ENCODE measurements at places on chromosomes 1 and 21. TPM values are rescaled to one million over a fixed set of nuclear protein-coding genes. Genes with fewer than 3 reads are reported as not detected.

Gene CD247
- 149 TPM for total RNA-seq

Gene BATF3
- total RNA-seq = 149 TPM

Gene RIMKLA
- 8.9 TPM for total RNA-seq

Gene LORICRIN
- total RNA-seq = not detected

Gene PRDX6
- 125 TPM for total RNA-seq

Gene HHIPL2
- total RNA-seq = 0.14 TPM

Gene KIF2C
- total RNA-seq = 119 TPM

DNA sequence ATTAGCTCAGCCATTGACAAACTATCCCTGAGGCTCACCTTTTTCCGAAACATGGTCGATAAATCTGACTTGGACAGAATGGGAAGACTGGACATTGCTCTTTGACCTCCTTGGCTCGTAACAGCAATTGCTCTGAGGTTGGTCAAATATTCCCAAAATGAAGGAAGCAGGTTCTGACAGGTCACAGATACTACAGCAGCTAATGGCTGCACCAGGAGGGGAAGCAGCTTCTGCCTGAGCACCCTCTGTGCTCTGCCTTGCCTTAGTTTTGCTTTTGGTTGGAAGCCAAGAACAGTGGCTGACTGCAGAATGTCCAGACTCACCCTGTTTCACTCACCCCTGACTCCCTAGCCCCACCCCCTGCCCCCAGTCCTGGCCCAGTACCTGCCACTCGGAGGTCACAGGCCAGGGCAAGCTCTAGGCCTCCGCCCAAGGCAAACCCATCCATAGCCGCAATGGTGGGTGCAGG is 15.4 kb downstream of the ECHDC2 start:
- DNase-seq = no peak
- no peak overlapping the region for H3K27ac ChIP-seq
- no peak overlapping the region for H3K4me3 ChIP-seq
- no peaks in the 10 kb centered on the region for H3K4me1 ChIP-seq

DNA sequence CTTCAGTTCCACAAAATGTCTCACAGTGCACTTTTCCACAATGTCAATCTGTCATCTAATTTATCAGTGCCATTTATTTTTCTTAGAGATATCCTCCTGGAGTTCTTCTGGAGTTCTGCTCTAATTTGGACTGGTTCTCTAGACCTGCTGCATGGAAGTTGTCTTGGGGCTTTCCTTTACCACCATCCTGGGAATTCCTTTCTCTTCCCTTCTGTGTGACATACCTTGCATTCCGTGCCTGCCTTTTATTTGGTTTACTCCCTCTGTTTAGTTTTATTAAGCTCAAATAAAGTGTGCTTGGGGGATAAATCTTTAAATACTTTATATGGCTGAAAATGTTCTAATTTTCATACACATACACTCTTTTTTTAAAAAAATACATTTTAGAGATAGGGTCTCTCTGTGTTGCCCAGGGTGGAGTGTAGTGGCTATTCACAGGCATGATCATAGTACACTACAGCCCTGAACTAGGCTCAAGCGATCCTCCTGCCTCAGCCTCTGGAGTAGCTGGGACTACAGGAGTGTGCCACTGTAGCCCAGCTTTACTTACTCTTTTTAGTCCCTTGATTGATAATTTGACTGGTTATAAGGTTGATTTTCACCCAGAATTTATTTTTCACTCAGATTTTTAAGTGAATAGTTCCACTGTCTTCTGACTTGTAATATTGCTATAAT is 14.4 kb downstream of the MTF2 start:
- DNase-seq = no peak
- H3K27me3 ChIP-seq = no peaks in the 10 kb centered on the region
- peaks cover 47% of the 10 kb centered on the region for H3K4me1 ChIP-seq
- H3K36me3 ChIP-seq = peaks cover 15% of the 10 kb centered on the region
- no peak overlapping the region for H3K4me3 ChIP-seq

- no peak for DNase-seq
- no peaks in the 10 kb centered on the region for H3K36me3 ChIP-seq
- H3K27me3 ChIP-seq = no peaks in the 10 kb centered on the region
- no peak overlapping the region for H3K27ac ChIP-seq
- H3K4me3 ChIP-seq = no peak overlapping the region
Observed at GRCh38 chr1:45134461-45134873, 71.9 kb downstream of the ZSWIM5 start.

DNA sequence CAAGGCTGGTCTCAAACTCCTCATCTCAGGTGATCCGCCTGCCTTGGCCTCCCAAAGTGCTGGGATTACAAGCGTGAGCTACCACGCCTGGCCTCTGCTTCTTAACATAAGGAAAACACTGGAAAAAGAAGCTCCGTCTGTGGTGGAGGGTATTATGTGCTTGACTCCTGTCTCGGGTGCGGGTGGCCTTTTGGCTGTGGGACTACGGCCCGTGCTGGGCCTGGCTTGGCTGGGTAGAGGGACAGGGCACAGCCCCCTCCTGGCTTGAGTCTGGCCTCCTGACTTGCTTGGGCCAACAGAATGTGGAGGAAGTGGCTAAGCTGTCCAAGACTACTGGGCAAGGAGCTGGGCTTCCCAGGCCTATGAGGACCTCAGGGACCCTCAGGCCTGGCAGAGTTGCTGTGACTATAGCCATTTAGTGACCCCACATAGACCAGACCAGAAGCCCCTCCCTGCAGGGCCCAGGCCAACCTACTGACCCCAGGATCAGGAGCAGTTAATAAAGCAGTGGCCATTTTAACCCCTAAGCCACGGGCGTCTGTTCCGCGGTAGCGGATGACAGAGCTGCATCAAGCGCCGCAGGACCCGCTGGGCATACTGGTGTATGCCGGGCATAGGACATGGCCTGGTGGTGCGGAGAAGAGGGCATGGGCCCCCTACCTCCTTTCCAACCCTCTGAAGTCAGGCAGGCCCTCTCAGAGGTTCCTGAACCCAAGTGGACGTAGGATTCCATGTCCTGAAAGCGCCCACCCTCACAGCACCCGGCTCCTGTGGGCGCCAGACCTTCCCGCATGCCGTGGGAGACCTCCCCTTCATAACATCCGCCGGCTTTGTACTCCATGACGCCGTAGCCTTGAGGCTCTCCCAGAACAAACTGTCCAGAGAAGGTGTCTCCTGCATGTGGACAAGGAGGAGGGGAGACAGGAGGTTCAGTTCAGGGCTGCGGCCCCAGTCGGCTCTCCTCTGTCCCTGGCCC is 4.4 kb downstream of the MORN1 start:
- H3K4me3 ChIP-seq = no peak overlapping the region
- no peaks in the 10 kb centered on the region for H3K36me3 ChIP-seq
- H3K27ac ChIP-seq = no peak overlapping the region
- DNase-seq = no peak

DNA sequence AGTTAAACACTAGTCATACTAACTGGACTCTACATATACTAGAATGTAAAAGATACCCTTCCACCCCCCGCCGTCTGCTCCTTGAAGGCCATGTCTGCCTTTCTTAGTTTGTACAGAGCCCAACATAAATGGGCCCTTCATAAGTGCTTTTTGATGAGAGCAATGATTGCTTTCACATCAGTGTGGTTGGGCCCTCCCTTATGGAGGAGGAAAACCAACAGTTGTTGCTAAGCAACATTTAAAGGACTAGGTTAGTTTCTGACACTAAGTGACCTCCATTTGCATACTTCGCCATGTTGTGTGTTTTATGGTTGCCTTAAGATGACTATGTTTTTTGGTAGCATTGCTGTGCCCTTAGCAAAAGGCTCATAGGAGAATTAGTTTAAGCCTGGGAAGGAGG is 182.0 kb upstream of the SGIP1 start:
- peak overlapping the region; percentile 18 for H3K4me3 ChIP-seq
- no peaks in the 10 kb centered on the region for H3K27me3 ChIP-seq
- H3K4me1 ChIP-seq = peaks cover 92% of the 10 kb centered on the region
- H3K27ac ChIP-seq = peak overlapping the region; percentile 92

- H3K4me1 ChIP-seq = peaks cover 9% of the 10 kb centered on the region
- H3K4me3 ChIP-seq = peak within 1 kb of the TSS; percentile 73
- peaks cover 1% of the 10 kb centered on the region for H3K36me3 ChIP-seq
- DNase-seq = peak; percentile 56
Observed at GRCh38 chr1:235649368-235650163, at the start of gene GNG4. Gene GNG4 (minus strand): TSS chr1:235649784. CDS start chr1:235583838, 65,946 bp downstream.

DNA sequence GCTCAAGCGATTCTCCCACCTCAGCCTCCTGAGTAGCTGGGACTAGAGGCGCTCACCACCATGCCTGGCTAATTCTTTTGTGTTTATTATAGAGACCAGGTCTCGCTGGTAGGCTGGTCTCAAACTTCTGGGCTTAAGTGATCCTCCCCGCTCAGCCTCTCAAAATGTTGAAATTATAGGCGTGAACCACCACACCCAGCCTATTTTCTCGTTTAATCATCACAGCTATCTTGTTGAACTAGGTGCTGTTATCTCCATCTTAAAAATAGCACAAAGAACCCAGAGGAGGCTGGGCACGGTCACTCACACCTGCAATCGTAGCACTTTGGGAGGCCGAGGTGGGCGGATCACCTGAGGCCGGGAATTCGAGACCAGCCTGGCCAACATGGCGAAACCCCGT is 28.1 kb downstream of the COL16A1 start:
- H3K4me1 ChIP-seq = no peaks in the 10 kb centered on the region
- H3K27ac ChIP-seq = no peak overlapping the region
- H3K27me3 ChIP-seq = peaks cover 7% of the 10 kb centered on the region
- H3K4me3 ChIP-seq = no peak overlapping the region
- no peaks in the 10 kb centered on the region for H3K36me3 ChIP-seq

GRCh38 chr1:69498711-69499110 is 69.0 kb upstream of the LRRC7 start:
- no peaks in the 10 kb centered on the region for H3K4me1 ChIP-seq
- H3K27ac ChIP-seq = no peak overlapping the region
- no peak overlapping the region for H3K4me3 ChIP-seq
- H3K27me3 ChIP-seq = no peaks in the 10 kb centered on the region

GRCh38 chr1:175503538-175503937 is 239.9 kb downstream of the TNR start:
- peaks cover 3% of the 10 kb centered on the region for H3K27me3 ChIP-seq
- H3K4me1 ChIP-seq = peaks cover 3% of the 10 kb centered on the region
- no peak overlapping the region for H3K4me3 ChIP-seq
- DNase-seq = no peak
- no peak overlapping the region for H3K27ac ChIP-seq
- no peaks in the 10 kb centered on the region for H3K36me3 ChIP-seq

GRCh38 chr1:55250399-55251075 is 35.4 kb upstream of the USP24 start:
- no peak overlapping the region for H3K4me3 ChIP-seq
- no peaks in the 10 kb centered on the region for H3K27me3 ChIP-seq
- H3K36me3 ChIP-seq = no peaks in the 10 kb centered on the region
- H3K27ac ChIP-seq = no peak overlapping the region
- peaks cover 12% of the 10 kb centered on the region for H3K4me1 ChIP-seq
- no peak for DNase-seq

DNA sequence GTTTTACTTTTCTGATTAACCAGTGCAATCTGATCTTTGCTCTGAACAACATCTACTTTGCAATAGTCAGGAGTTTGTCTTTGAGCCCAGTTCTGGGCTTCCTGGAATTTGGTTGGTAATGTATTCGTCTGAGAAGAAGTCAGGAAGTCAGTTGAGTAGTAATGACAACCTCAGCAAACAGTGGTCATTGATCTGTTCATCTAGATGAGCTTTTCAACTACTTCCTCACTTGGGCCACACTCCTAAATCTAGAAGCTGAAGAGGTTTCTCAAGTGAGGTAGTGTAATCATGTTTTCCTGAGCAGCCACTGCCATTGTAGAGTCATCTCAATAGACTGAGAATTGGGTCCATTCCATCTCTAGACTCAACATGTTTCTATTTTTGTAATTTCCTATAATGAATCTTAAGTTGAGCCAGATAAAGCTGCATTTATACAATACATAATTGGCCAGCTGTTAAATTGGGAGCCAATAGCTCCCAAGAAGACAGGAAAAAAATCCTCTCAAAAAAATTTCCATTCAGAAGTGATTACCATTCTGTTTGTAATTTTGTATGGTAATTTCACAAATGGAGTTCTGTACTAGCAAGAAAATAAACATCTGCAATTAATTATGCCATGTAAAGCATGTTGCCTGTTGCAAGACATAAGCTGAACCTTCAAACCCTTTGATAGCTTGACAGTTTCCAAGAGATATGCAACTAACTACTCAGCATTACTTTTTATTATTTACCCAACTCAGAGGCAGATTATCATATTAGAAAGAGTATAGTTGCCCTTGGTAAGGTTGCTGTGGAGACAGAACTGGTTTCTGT is 49.6 kb downstream of the WDR64 start:
- H3K36me3 ChIP-seq = no peaks in the 10 kb centered on the region
- no peak overlapping the region for H3K27ac ChIP-seq
- H3K27me3 ChIP-seq = no peaks in the 10 kb centered on the region
- no peak overlapping the region for H3K4me3 ChIP-seq
- peaks cover 5% of the 10 kb centered on the region for H3K4me1 ChIP-seq
- no peak for DNase-seq

DNA sequence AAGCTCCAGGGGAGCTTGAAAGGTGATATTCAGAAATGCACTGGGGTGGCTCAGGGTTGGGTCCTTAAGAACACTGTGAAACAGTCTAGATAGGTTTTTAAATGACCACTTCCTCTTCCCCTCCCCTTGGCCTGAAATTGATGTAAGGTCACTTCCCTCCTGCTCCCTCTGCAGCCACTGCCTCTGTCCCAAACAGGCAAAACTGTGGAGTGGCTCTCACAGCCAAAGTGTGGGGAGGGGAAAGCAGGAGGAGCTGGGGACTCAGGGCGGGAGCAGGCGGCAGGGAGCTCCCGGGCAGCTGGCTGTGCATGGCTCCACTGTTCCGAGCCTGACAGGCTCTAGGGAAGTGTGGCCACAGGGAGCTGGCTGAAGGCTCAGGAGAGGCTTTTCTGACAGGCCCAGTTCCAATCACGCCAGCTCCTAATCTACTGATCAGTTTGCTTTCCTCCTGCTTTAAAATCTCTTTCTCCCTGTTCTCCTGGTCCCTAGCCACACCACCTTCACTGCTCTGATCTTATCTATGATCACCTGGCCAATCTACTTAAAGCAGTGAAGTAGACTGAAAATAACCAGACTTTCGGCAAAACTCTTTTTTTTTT is 5.1 kb upstream of the CSRP1 start:
- DNase-seq = no peak
- H3K27me3 ChIP-seq = no peaks in the 10 kb centered on the region
- peaks cover 9% of the 10 kb centered on the region for H3K36me3 ChIP-seq

- no peaks in the 10 kb centered on the region for H3K36me3 ChIP-seq
- peaks cover 11% of the 10 kb centered on the region for H3K27me3 ChIP-seq
- H3K27ac ChIP-seq = no peak overlapping the region
- DNase-seq = no peak
- no peaks in the 10 kb centered on the region for H3K4me1 ChIP-seq
Observed at GRCh38 chr1:117820694-117821381, 108.6 kb downstream of the GDAP2 start.

DNA sequence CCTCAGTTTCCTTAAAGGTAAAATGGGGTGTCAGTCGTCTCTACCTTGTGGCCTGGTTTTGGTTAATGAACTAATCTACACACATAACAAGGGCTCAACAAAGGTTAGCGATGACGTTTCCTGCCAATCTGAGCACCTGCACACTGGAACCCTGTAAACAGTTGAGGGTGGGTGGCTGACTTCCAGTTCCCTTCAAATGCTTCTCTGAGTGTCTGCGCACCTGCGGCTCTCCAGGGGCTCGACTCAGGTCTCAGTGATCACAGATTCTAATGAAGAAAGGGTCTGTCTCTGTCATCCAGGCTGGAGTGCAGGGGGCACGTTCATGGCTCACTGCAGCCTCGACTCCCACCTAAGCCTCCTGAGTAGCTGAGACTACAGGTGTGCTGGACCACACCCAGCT is 3.3 kb upstream of the AGPAT3 start:
- H3K4me3 ChIP-seq = no peak overlapping the region
- H3K27ac ChIP-seq = no peak overlapping the region
- H3K4me1 ChIP-seq = peaks cover 13% of the 10 kb centered on the region
- no peaks in the 10 kb centered on the region for H3K27me3 ChIP-seq
